NCI-H1092 treated with DMSO at 0.1 percent for 48 hours (cell line): ENCODE measurements at places on chromosomes 1 and 21.

GRCh38 chr1:155978973-155979429 is 654 bp upstream of the ARHGEF2 start:
- no peak for DNase-seq

GRCh38 chr1:180428782-180429695 is 73.3 kb downstream of the ACBD6 start:
- no peak for DNase-seq

- no peak for DNase-seq
Observed at GRCh38 chr1:54328066-54328636, 78.0 kb downstream of the SSBP3 start.

DNA sequence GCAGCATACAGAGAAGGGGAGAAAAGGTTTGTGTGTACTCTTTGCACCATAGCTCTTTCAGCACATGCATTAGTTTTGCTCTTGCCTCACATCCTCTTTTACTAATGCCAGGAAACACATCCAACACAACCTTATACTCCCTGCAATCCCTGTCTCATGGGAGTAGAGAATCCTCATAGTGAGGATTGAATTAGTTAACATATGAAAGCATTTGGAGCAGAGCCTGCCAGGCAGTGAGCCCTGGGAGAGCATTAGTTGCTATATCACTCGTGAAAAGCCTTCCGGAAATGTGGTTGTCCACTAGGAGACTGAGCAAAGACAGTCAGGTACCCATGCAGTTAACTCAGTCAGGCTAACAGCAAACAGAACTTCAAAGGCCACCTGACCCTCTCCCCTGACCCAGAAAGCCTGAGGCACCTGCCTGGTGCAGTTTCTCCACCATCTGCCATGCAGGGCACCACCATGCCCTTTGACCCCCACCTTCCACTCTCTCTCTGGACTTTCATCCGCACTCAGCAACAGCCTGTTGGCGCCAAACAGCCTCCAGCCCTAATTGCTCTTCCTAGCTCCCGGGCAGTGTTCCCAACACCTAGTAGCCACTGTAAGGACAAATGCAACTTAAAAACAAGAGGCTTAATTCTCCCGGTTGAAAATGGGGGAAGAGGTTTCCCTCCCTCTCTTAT is 14.9 kb upstream of the AGT start:
- peak; percentile 94 for DNase-seq
